ENCODE measurements at places on chromosomes 1 and 21. TPM values are rescaled to one million over a fixed set of nuclear protein-coding genes. Genes with fewer than 3 reads are reported as not detected.

DNA sequence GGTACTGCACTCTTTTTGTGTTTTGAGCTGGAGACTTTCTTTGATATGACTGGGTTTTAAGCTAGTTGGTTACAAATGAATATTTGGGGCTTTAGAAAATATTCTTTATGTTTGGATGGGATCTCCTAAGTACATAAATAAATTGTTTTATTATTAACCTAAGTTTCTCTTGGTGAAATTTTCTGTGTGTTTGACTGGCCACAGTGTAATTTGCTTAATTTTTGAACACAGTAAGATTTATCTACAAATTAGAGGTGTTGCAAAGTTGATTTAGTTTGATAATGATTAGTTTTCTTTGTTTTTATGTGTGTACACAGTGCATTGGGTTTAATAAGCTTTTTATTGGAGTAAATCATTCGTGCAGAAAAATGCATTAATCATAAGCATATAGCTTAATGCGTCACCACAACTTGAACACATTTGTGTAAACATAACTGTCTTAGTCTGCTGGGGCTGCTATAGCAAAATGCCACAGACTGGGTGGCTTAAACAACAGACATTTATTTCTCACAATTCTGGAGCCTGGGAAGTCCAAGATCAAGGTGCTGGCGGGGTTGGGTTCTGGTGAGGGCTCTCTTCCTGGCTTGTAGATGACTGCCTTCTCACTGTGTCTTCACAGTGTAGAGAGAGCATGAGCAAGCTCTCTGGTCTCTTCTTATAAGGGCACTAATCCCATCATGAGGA, 17.4 kb upstream of the SLC6A9 start:
- DNase-seq: no peak

- no peak for DNase-seq
Measured at GRCh38 chr1:113745425-113745824, 13.9 kb downstream of the PHTF1 start.

Gene CELA3A
- not detected for polyA plus RNA-seq

Gene KIF17
- polyA plus RNA-seq: not detected

GRCh38 chr1:167423684-167424619, 94.4 kb downstream of the CD247 start:
- no peak for DNase-seq

- no peak for DNase-seq
Measured at GRCh38 chr21:34788879-34789278, 120.1 kb downstream of the CLIC6 start.

DNA sequence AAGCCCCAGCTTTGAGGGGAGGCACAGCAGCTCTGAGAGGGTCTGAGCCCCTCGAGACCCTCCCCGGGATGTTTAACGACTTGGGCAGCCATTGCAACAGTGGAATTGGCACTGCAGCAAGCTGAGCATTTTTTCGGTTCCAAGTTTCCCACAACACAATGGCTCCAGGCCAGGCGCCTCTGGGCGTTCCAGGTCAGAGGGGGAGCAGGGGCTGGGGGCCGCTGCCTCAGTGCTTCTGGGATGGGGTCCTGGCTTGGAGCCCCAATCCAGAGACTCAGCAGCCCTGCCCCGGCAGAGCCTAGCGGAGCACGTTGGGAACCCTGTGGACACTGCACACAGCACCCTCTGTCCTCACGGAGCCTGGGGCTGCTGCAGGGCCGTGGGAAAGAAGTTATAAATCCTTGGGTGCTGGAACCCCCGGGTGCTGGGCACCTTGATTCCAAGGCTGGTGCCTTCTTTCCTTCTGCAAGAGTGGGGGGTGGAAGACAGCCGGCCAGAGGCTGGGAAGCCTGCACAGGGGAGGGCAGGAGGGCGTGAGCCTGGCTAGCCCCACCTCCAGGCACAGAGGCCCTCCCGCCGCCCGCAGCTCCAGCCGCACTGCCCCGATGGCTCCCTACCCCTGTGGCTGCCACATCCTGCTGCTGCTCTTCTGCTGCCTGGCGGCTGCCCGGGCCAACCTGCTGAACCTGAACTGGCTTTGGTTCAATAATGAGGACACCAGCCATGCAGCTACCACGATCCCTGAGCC, 50.1 kb downstream of the COL18A1 start:
- no peak for DNase-seq

- DNase-seq: no peak
Measured at GRCh38 chr1:206036663-206037455, 13.2 kb upstream of the CTSE start.

- DNase-seq: no peak
Measured at GRCh38 chr21:38992737-38993136, 187.0 kb downstream of the ETS2 start.

Gene ELF3
- polyA plus RNA-seq: 0.17 TPM

DNA sequence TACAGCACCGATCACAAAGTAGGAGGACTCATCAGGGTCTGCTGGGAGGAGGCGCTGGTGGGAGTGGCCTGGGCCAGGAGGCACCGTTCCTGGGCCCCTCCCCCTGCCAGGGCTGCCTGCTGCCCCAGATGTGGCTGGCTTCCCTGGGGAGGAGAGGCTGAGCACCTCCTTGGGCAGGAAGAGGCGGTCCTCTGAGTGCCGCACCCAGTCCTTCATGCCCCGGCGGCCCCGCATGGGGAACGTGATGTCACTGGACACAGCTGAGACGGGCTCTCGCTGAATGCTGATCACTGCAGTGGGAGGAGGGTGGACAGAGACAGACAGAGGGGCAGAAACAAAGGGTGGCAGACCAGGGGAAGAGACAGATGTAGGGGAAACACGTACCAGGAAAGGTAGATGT, 24.8 kb downstream of the ADGRB2 start:
- DNase-seq: peak; percentile 33

GRCh38 chr1:21673277-21673780, 4.2 kb upstream of the RAP1GAP start:
- DNase-seq: no peak

Gene LRRN2
- polyA plus RNA-seq: not detected

- no peak for DNase-seq
Measured at GRCh38 chr1:236128646-236129178, 13.6 kb upstream of the GPR137B start.
